ENCODE measurements at places on chromosomes 2 and 18.
A peak's percentile ranks its signal among the peaks of the same experiment; 100 is the strongest.

GRCh38 chr2:97844311-97844859 lies 131.0 kb downstream of the ZAP70 start:
- DNase-seq: no peak

DNA sequence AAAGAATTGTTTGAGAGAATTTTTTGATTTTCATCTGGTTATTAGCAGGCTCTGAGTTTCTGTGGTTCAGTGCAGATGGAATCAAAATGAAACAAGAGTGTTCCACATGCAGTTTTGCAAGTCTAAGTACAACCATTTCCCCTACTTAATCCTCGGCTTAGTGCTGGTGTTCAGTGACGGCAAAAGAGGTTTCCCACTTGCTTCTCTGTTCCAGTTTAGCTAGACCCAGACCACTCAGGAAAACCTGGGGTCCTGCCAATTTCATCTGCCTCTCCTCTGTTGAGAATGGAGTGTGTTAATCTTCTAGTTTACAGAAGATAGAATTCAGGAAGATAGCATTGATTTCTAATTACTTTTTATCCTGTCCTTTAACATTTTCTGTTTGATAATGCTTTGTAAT lies 996.2 kb upstream of the FANCL start:
- no peak for DNase-seq

DNA sequence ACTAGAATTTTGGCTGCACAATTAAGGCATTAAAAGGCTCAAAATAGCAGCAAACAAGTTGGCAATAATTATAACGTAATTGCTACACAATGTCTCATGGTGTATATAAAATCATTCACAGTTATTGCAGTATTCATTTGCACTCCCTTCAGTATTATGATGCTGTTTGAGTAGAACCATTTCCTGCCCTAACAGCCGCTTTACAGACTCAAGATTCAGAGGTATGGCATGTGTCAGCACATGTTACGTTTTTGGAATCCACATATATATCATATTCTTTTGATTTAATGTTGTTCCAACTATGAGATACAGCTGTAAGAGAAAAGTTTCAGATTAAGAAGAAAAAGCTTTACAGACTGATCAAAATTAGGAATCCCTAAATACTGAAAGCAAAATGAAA lies 56.3 kb upstream of the NCKAP5 start:
- no peak for DNase-seq

DNA sequence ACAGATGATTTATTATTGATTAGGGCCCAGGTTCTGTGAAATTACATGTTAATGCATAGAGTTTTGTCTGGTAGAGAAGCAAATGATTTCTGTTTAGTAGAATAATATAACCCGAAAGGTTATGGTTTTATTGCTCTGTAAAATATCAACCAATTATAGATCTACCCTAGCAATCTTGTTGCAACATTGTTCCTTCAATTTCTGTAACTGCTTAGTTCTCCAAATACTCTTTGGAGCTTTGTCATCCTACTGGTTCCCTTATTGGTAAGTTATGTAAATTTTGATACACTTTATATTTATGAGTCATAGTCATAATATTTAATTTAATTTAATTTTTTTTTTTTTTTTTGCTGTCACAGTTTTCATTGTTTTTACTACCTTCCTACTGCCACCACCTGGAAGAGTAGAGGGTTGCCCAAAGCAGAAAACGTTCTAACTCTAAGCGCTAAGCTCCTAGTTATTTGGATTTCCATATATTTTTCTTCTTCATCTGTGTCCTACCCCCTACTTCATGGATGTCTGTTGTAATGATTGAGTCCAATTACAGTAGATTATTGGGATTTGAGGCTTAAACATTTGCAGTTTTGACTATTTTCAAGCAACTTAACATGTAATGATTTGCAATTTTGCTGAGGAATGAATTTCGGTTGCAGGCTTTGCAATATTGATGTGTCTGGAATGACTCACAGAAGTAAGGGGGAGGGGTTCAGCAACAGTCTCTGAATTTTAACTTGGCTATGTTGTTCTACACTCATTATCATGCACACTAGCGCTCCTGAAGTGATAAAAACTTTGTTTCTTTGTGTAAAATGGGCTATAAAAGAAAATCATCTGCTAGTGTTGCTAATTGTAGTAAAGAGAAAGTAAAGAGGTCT lies 51.1 kb downstream of the NABP1 start:
- no peak for DNase-seq

- DNase-seq: no peak
Measured at GRCh38 chr2:237282568-237283128, 131.3 kb downstream of the COL6A3 start.

DNA sequence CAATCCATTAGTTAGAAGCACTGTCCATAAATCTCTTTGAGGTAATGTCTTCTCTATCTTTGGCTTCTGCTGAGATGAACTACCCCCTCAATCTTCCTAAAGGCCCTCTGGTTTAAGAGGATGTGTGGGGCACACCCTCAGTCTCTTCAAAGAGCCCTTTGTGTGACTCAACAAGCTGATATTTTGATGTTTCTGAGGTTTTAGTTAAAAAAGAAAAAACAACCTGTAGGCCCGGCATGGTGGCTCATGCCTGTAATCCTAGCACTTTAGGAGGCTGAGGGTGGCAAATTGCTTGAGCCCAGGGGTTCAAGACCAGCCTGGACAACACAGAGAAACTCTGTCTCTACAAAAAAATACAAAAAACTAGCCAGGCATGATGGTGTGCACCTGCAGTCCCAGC lies 593.5 kb downstream of the TMEM182 start:
- no peak for DNase-seq

DNA sequence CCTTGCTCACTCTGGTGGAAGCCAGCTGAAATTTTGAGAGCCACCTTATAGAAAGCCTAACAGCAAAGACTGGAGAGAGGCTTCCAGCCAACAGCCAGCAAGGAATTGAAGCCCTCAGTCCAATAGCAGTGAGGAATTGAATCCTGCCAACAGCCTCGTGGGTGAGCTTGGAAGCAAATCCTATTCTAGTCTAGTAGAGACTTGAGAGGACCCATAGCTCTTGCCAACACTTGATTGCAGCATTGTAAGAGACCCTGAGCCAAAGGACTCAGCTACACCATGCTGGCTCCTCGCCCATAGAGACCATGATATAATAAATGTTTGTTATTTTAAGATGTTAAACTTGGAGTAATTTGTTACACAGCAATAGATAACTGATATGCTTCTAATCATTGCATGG lies 403.0 kb upstream of the TNP1 start:
- DNase-seq: no peak

DNA sequence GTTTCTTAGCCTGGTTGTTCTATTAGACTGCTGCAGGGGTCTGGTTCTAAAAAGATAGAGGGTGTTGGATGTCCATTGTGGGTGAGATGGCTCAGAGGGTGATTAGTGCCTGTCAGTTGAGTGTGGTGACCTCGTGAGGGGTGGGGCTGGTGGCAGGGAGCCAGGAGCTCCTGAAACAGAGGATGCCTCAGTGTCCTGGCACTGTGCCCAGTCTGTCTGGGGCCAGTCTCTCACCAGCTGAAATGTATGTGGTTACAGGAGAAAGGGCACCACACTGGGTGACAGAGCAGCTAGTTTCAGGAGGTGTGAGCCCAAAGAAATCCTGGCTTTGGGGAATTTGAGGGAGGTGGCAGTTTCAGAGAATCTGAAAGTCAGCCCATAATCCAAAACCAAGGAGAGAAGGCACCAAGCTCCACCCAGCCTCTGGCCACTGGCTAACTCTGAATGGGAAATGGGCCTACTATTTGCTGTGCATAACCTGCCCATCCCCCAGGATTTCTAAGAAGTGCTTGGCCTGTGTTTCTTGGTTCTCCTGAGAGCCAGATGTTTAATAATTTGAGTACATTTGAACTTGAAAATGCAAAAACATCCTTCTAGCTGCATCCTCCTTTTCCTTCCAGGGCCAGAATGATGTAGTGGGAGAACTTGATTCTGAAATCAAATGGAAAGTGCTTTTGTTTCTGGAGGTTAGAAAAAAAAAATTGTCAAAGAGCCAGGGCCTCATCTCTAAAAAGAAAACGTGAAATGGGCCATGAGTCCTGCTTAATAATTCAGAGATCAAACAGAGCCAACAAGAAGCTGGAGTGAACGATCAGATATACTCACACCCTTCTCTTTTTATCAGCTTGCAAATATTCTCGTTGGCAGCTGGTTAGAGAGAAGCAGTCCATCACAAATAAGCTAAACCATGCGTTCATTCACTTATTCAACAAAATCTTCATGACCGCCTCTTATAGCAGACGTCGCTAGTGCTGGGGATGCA lies 92.3 kb downstream of the B3GNT2 start:
- peak; percentile 68 for DNase-seq

- no peak for DNase-seq
Measured at GRCh38 chr2:57806449-57806968, 240.1 kb upstream of the VRK2 start.

GRCh38 chr18:61001138-61001537 lies 332.1 kb upstream of the CDH20 start:
- no peak for DNase-seq

GRCh38 chr2:234401426-234401825 lies 95.5 kb downstream of the ARL4C start:
- no peak for DNase-seq

DNA sequence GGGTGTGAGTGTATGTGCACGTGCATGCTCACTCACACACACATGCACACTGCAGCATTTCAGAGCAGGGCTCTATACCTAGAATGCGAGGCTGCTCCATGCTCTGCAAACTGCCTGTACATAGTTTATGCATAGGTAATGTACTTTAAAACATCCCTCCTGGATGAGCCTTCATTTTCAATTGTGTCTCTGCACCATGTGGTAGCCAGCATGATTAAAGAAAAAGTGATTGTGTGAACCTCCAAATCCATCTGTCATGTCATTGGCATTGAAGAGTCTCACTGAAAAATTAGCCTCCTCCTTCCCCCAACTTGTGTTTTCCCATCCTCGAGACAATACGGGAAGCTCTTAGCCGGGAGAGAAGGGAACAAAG lies 120.9 kb upstream of the SPATS2L start:
- DNase-seq: no peak

- no peak for DNase-seq
Measured at GRCh38 chr2:175233135-175233719, 51.7 kb upstream of the ATP5MC3 start.

DNA sequence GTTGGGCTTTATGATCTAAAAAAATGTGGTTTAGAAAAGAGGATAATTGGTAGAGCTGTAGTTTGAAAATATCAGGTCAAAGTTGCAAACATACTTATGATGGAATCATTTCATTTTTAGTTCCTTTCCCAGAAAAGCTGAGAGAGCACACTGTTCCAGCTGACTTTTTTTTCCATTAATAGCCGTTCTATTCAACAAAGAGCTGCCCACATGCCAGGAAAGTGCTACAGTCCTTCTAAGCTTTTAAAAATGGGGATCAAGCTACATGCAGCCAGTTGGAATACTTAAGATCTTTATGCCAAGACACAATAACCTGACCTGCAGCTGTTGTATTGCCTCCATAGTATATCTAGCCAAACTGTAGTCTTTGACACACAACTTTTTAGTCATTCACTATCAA lies 111.5 kb downstream of the GALNT3 start:
- no peak for DNase-seq

DNA sequence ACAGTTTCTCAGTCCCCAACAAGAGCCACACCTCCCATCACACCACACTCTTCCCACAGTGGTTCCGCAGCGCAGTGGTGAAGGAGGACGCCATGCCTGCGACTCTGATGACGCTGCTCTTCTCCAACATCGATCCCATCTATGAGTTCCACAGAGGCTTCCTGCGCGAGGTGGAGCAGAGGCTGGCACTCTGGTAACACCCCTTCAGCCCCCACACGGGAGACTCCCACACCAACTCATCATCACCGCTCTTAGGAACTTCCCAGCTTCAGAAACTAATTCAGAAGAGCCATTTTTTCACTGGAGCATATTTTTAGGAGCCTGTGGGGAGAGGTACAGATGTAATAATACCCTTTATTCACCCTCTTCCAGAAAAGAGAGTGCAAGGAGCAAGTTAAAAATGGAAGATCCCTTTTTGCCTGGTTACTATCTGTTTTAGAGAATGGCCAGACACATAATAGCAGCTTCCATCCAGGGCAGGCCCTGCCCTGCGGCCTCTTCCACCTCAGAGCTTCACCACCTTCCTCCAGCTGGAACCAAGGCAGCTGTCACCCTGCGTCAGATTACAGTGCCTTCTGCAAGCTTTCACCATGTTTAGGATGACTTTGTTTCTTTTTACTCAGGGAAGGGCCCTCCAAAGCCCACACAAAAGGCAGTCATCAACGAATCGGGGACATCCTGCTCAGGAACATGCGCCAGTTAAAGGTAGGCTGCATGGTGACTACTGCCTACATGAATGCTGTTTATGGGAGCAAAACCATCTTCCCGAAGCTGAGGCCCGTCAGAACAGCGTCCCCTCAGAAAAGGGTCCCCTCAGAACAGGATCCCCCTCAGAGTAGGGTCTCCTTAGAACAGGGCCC lies 44.9 kb downstream of the STK25 start:
- no peak for DNase-seq

DNA sequence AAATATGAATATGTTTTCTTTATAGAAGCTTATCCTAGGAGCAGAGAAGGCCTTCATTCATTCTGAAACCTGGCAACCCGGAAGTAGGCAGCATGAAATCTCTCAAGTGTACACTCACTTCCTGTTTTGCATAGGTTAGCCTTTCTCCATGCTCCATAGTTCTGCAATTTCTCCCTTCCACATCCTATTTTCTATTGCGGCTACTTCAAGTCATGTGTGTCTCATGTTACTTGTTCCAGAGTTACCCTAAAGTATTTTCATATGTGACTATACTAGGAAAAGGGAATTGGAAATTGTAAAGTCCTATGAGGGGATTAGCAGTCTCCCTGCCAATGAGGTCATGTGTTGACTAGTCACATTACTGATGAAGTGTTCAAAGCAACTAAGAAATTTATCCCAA lies 320.6 kb downstream of the NCKAP5 start:
- DNase-seq: no peak

DNA sequence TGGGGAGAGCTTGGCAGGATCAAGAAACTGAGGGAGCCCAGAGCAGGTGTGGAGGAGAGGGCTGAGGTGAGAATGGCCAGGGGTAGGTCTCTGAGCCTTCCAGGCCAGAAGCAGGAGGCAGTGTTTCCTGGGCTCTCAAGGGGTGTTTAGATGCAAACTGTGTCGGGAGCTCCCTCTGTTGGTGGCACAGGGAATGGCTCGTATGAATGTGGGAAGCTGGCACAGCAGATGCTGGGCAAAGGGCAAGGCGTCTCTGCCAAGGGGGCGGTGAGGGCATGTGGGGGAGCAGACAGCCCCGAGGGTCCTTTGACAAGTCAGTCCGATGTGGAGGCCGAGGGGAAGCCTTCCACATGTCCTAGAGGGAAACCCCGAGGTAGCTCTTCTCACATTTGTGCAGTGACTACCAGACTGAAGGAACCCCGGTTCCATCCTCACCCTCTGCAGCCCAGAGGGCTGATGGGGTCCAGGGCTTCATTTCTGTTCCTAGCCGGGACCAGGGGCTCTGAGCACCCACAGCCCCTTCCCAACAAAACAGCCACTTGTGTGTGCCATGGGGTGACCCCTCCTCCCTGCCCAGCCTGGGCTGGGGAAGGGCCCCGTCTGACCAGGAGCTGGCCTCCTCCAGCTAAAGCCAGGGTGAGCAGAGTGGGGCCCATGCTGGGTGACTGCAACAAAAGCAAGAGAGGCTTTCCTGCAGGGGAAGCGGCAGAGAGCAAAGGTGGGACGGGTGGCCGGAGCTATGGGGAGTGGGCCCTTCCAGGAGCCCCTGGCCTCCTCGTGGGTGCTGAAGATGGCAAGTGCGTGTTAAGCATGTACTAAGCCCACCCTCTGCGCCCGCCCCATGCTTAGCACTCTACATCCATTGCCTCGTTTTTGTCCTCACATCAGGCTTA lies 103.4 kb downstream of the SEPTIN10 start:
- DNase-seq: peak; percentile 79
